ENCODE measurements at places on chromosomes 6 and 20. TPM values are rescaled to one million over a fixed set of nuclear protein-coding genes. Genes with fewer than 3 reads are reported as not detected.

The BEND6 gene
- 12.6 TPM for total RNA-seq

The LRRC1 gene
- 12.1 TPM for total RNA-seq

The NRN1 gene
- total RNA-seq: under 0.01 TPM

The BTN1A1 gene
- total RNA-seq: not detected

The SIGLEC1 gene
- total RNA-seq: not detected

DNA sequence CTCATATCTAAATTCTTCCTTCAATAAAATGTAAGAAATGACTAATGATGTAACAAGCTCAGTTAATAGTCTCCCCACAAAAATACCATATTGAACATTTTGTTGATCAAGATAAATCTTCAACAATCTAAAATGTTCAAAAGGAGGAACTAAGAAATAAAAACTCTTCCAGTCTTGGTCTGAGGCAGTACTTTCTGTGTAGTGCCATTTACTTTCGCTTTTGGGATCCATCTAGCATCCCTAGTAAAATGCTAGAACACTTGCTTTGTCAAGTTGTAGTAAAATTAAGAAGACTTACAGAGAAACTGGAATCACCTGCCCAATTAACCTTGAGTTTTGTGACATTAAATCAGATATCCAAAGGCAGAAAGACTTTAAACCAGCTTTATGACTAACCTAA is 246.4 kb downstream of the KHDRBS2 start:
- DNase-seq: no peak

- DNase-seq: no peak
Observed at GRCh38 chr20:60403105-60403741, 445.0 kb downstream of the CDH26 start.

DNA sequence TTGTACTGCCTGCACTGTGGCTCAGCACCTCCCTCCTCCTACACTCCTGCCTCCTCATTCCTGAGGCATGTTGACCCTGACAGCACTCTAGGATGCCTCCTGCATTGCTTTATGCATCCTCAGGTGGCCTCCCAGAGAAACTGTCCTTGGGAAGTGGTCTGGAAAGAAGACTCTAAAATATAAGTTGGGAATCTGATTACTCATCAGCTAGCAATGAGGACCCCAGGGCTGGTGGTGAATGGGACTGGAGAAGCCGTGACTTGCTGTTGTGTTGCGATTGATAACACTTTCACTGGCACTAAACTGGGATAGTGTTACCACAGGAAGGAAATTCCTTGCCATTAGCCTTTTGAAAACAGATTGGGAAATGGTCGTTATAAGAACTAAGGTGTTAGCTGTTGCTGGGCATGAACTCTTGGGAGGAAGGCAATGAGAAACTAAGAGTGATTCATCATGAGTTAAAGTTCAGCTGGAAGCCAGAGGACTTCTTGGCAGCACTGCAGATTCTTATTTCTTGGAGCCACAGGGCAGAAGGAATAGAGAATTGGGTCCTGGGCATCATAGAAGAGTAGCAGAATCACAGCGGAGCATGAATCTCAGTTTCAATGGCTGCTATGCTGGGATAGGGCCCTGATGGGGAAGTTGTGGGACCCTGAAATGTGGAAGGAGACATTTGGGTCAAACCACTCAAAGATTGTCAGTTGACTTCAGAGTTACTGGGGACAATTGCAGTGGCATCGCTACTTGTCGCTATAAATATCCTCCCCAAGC is 10.1 kb upstream of the SIRPD start:
- no peak for DNase-seq

DNA sequence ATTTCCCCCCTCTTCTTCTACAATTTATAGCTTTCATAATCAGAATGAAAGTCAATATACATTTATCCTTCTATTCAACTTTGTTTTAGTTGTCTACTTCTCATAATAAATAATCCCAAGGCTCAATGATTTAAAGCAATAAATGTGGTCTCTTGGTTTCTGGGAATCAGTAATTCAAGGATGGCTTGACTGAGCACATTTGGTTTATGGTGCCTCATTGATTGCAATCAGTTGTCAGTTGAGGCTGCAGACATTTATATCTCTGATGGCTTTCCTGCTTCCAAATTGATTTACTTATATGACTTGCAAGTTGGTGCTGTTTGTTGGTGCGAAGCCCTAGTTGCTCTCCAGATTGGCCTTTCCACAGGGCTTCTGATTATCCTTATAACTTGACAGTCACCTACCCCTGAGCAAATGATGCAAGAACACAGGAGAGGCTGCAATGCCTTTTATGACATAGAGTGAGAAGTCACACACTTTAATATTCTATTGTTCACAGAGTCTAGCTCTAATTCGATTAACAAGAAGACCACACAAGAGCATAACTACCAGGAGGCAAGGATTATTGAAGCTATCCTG is 2.7 kb upstream of the CRISP1 start:
- DNase-seq: no peak

DNA sequence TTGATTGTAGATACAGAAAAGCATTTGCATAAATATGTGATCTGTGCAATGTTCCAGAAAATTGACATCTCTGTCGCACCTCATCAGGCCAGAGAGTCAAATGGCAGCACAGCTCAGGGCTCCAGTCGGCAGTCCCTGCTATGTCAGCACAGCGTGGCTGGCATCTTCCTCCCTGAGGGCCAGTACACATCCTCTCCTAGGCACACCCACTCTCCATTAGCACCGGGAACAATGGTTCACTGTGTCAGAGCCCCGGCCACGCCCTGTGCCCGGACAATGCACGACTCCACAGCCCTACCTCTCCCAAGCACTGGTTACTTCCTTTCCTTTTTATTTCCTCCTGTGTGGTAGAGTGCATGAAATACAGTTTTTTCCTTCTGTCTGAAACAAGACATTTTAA is 114.9 kb downstream of the FOXC1 start:
- no peak for DNase-seq

DNA sequence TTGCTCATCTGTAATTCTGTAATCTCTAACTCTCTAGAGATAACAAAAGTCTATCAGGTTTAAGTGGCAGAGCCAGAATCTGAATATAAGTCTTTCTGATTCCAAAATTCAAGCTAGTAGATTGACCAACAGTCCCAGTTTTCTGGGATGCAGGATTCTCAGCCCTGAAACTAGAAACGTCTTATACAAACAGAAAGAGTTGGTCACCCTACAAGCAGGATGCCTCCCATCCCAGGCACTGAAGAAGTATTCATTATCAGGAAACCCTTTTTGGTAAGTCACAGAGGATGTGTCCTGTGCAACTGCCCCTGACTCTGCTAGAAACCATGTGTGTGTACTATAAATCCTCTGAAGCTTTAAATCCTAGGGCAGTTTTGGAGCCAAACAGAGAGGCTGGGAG is 135.0 kb downstream of the CARMIL1 start:
- peak; percentile 10 for DNase-seq

Data from fibroblast of lung (primary cell).